NCI-H82 (cell line): ENCODE measurements at places on chromosomes 7 and 10.
A peak's percentile ranks its signal among the peaks of the same experiment; 100 is the strongest.

GRCh38 chr7:158525648-158526484, 61.8 kb downstream of the PTPRN2 start:
- no peak for DNase-seq

DNA sequence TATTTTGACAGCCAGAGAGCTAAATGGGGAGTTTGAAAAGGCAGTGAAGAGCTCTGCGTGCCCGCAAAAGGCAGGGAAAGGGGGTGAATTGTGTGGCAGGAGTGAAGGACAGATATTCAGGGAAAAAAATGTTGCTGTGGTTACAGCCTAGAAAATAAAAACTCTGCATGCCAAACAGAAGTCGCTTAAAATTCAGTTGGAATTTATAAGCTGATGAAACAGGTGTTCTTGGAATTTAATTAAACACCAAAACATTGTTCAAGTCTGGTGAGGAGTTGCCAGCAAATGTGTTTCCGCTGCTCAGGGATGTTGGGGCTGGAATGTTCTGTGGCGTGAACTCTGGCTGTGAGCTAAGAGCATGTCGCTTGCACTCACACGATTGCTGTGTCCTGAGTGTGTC, 169.3 kb downstream of the ADRA2A start:
- no peak for DNase-seq

GRCh38 chr7:12706900-12707536, 19.6 kb downstream of the ARL4A start:
- no peak for DNase-seq

- DNase-seq = no peak
Observed at GRCh38 chr10:118358327-118358726, 16.2 kb upstream of the FAM204A start.

DNA sequence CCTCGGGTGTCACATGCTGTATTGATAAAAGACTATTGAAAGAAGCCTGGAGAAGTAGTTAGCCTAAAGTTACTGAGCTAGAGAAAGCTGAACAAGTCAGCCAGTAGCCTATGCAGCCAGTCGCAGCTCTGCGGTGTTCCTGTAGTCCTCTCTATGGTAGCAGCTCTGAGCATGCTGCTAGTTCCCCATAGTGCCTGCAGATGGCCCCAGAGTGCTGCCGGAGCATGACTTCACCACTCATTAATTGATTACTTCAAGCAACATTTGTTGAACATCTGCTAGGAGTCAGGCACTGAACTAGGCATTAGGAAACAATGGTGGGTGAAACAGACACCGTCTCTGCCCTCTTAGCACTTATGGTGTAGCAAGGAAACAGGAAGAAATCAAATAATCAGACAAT, 422.7 kb downstream of the SORCS3 start:
- DNase-seq = peak; percentile 73

DNA sequence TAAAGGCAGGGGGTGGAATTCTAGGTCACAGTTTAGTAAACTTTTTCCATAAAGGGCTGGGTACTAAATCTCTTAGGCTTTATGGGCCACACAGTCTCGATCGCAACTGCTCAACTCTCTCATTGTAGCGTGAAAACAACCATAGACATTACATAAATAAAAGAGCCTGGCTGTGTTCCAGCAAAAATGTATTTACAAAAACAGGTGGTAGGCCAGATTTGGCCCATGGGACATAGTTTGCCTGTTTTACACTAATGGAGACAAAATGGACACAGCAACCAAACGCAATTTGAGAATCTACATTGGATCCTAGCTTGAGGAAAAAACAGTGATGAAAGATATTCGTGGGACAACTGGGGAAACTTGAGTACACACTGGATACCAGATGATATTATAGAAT, 23.2 kb upstream of the MALSU1 start:
- no peak for DNase-seq

- no peak for DNase-seq
Observed at GRCh38 chr10:78079411-78079810, 45.7 kb downstream of the RPS24 start.

GRCh38 chr7:50085344-50085743, 7.7 kb downstream of the ZPBP start:
- no peak for DNase-seq

DNA sequence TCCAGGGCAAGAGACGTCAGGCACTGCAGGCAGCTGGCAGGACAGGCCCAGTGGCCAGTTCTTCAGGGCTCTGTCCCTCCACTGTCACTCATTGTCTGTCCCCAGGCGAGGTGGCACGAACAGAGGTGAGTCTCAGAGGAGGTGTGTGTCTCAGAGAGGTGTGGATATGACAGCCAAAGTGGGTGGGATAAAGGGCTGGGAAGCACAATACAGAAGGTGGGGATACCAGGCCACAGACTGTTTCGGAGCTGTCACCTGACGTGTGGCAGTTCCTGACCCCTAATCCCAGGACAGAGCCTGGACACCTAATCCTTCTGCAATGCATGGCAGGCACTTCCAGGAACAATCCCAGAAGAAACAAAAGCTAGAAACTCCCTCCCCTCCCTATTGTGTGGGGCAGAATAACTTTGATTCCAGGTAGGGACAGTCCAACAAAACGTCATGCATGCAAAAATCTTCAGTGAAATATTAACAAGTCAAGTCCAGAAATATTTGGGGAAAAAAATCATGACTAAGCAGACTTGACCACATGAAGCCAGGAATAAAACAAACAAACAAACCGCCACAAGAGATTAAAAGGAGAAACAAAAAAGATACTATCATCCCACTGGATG, 11.6 kb downstream of the KLRG2 start:
- peak; percentile 16 for DNase-seq
